Gastroesophageal sphincter (tissue), 4 donors: ENCODE measurements at places on chromosomes 16 and 17.

- no peak for ATAC-seq
Measured at GRCh38 chr17:49551221-49552069, 24.2 kb upstream of the NXPH3 start.

DNA sequence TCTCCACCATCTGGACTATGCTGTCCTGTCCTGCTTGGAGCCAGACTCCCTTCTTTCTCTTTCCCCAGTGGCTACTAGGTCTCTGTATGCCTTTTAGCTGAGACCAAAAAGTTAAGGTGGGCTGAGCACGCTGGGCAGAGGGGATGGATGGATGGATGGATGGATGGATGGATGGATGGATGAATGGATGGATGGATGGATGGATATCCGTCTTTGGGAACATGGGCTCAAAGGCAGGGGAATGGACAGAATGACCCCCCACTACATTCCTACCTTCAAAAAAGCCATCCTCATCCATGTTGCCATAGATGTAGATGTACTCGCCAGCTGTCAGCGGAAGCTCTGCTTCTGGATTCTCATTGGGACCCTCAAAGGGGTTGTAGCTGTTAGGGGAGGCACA, 12.8 kb downstream of the TSPOAP1 start:
- no peak for ATAC-seq

GRCh38 chr17:67221062-67221998, 23.7 kb downstream of the HELZ start:
- no peak for ATAC-seq

DNA sequence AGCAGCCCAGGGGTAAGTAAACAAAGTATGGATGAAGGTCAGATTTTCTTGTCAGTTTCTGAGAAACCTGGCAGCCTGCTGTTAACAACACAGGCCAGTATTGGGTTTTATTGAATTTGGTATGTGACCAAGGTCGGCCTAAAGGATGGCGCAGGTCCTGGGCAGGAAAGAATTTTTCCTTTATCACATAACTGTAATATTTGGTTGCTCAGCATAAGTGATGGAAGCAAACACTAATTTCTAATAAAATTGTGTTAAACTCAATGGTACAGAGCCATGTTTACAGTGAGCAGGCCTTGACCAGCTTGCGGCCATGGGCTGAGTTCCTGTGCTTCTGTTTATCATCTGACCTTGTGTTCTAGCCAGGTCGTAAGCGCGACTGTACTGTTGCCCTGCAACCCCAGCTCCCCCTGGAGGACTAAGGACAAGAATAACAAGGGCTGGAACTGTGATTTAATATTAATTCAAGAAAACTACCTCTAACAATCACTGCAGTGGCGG, 10.5 kb downstream of the POLDIP2 start:
- no peak for ATAC-seq

GRCh38 chr17:81057079-81057730, 22.3 kb downstream of the BAIAP2 start:
- ATAC-seq: peak; percentile 89

- ATAC-seq: no peak
Measured at GRCh38 chr16:66913711-66914110, 5.0 kb downstream of the CDH16 start.

DNA sequence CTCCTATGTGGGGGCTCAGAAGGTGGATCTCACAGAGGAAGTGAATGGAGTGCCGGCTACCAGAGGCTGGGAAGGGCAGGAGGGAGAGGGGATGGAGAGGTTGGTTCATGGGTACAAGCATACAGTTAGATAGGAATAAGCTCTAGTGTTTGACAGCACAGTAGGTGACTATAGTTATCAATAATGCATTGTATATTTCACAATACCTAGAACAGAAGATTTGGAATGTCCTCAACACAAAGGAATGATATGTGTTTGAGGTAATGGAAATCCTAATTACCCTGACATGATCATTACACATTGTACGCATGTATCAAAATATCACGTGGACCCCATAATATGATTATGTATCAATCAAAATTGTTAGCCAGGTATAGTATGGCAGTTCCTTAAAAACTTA, 38.9 kb upstream of the MED9 start:
- ATAC-seq: no peak

GRCh38 chr16:85984947-85985451, 86.0 kb downstream of the IRF8 start:
- no peak for ATAC-seq

DNA sequence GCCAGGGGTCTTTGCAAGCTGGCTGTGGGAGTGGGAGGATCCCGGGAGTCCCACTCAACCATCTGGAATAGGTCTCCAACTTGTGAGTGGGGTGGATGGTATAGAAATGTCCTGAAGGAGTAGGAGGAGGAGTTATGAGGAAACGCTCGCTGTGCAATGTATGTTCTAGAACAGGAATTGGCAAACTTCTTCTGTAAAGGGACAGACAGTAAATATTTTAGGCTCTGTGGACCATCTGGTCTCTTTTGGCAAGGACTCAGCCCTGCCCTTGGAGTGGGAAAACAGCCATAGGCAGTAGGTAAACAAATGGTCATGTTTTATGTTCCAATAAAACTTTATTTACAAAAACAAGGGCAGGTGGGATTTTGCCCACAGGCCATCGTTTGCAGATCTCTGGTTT, 149.2 kb downstream of the NPIPB5 start:
- no peak for ATAC-seq

DNA sequence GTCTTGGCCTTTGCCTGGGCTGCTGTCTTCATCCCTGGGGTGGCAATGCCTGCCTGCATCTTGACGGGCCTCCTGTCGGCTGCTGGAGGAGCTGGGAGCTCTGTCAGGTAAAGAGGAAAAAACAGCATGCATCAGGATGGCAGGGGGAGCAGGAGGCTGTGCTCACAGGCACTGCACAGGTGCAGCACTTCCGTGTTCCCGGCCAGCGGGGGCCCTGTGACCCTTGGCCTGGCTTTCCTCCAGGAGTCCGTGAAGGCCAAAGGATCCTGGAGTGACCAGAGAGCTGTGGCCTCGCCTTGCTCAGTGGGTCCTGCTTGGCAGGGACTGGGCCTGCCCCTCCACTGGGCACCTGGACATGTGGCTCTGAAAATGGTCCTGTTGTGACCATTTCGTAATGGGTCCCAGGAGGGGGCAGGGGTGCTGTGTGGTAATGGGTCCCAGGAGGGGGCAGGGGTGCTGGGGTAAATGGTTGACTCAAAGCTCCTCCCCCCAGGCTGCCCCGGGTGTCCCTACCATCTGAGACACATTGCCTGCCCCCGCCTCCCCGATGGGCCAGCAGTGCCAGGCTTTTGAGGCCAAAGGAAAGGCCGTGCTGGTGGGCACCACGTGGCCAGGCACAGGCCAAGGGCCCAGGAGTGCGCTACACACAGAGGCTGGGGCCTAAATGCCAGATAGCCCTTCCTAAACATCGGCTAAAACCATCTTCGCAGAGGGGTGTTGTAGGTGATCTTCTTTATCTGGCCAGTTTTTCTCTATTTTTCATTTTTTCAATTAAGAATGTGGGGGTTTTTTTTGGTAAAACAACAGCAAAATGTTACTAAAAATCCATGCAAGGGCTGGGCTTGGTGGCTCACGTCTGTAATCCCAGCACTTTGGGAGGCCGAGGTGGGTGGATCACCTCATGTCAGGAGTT, 4.0 kb upstream of the FASN start:
- ATAC-seq: no peak

- no peak for ATAC-seq
Measured at GRCh38 chr16:10667239-10667638, 27.5 kb downstream of the TEKT5 start.

- ATAC-seq: no peak
Measured at GRCh38 chr16:81440888-81441761, 3.5 kb upstream of the CMIP start.

DNA sequence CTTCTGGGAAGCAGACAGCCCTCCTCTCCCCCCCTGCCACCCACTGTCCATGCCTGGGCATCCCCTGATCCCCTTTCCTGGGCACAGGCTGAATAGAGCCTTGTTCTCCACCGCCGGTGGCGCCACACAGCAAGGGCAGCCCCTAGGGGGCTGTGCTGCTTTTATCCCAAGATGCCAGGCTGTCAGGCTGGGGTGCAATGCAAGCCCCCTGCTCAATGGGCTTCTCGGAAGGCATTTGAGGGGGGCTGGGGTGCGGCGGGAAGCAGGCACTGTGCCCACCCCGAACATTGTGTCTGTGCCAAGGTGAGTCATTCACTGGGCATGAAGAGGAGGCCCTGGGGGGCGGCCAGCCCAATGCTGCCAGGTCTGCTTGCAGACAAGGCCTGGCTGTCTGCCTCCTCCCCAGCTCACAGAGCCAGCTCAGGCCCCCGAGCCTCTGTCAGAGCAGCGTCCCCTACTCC, 1.5 kb upstream of the GFAP start:
- ATAC-seq: peak; percentile 61

GRCh38 chr17:62704381-62704971, 77.0 kb downstream of the MRC2 start:
- ATAC-seq: peak; percentile 40

DNA sequence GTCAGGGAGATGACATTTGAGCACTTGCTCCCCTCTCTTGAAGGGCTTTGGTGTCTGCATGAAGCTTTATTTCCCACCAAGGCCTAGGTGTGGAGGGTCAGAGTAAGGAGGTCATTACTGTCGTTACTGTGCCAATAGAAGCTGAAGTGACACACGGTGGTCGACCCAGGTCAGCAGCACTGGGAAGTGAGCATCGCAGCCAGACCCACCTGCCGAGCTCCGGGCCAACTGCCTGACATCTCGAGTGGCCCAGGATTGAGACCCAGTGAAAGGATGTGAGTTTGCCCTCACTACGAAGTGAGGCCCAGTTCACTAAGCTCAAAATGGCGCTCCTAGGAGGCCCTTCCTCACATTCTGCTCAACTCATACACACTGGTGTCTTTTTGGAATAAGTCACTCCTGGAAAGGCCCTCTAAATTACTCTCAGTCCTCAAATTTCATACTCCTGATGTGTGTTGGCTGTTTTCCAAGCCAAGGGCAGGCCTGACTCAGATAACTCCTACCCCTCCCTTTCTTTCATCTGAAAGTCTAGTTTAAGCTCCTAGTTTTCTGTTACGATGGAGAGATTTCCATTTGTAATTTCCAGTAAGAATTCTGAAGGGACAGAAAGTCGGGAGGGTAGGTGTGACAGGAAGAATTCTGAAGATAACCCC, 200.4 kb downstream of the LGALS9B start:
- no peak for ATAC-seq

DNA sequence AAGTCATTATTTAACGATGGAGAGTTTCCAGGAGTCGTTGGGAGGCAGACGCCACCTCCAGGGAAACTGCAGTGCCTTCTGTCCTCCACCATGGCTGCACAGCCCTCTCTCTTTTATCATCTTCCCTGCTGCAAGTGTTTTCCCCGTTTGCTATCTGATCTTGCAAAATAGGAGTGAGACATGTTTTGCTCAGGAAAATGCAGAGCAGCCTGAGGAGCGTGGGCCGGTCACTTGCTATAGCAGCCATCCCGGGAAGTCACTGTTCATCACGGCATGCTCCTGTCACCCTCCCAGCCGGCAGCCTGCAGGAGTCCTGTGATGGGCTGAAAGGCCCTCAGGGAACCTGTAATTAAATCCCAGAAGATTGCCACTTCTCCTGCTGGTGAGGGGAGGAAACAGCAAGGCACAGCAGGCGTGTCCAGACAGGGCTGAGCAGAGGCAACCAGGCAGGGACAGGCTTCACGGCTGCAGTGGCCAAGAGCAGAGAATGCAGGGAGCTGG, 143.1 kb downstream of the GSG1L start:
- no peak for ATAC-seq

GRCh38 chr17:75111777-75112335, 2.1 kb downstream of the ARMC7 start:
- no peak for ATAC-seq

DNA sequence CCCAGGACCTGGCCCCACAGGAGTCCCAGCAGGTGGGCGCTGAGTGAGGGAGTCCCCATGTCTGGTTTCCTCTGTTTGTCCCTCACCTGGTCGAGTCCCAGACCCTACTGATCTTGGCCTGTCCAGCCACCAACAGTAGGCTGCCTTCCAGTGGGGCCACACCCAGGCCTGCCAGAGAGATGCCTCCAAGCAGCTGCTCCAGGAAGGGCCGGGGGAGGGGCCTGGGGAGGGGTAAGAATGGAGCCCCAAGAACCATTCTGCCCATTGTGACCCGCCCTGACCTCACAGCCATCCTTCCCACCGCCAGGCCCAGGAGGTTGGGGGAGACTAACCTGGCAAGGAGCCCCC, 736 bp downstream of the SPATA20 start:
- ATAC-seq: no peak

- ATAC-seq: no peak
Measured at GRCh38 chr17:38558728-38559050, 47.1 kb downstream of the SRCIN1 start.

DNA sequence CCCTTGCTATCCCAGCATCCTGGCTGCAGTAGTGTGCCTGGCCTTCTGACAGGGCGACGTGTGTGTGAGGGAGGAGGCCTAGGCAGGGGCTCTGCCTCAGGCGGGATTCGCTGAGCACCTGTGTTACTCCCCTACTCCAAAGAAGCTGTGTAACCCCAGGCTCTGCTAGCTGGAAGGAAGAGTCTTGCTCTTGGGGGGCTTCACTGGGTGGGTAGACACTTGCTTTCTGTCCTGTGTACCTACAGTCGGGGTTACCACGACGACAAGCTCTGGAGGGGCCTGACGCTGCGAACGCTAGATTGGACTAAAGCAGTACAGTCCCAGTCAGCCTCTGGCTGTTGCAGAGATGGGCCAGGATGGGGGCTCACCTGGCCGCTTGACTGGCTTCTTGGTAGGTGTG, 9.5 kb downstream of the EXOC7 start:
- ATAC-seq: no peak

DNA sequence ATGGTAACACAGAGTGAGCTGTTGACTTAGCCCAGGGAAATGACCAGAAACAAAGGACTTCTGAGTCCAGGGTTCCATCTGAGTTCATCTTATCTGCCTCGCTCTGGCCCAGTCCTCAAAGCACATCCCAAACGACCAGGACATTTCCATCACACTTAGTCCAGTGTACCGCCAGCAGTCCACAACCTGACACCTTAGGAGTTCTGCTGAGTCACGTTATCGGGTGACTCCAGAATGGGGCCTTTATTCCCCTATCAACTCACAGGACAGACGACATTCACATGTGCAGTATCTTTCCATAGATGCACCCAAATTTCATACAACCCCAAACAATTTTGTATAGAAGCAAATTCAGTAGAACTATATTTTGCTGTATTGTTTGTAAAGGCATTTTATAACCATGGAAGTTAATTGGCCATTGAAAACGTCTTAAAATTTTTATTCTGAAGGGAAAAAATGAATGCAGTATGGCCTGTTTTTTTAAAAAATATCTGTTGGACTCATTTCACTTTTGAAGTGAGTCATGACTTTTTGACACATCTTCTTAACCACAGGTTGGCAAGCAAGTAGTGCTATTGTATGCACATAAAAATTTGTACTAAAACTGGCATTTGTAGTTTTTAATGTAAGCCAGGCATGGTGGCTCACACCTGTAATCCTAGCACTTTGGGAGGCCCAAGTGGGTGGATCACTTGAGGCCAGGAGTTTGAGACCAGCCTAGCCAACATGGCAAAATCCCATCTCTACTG, 46.3 kb downstream of the ZNF18 start:
- ATAC-seq: no peak

- ATAC-seq: no peak
Measured at GRCh38 chr16:31535737-31536136, 8.0 kb downstream of the AHSP start.

GRCh38 chr16:52437277-52437670, 109.7 kb downstream of the TOX3 start:
- ATAC-seq: no peak
